Smooth muscle cell of the pulmonary artery (primary cell): ENCODE measurements at places on chromosomes 7 and 10. TPM values are rescaled to one million over a fixed set of nuclear protein-coding genes. Genes with fewer than 3 reads are reported as not detected.

Gene MSMB
- not detected in 2 replicates for total RNA-seq

Gene EBLN1
- not detected in 2 replicates for total RNA-seq

Gene WIPF3
- 0.07 TPM in 2 replicates for total RNA-seq

Gene TFPI2
- 59.6 and 154 TPM in 2 replicates for total RNA-seq

Gene OR2A7
- 0.07 and 0.40 TPM in 2 replicates for total RNA-seq

Gene PSAP
- 1,716 and 2,333 TPM in 2 replicates for total RNA-seq

Gene ACBD7
- 0.83 and 2.9 TPM in 2 replicates for total RNA-seq

Gene ACSM6
- total RNA-seq: not detected in 2 replicates

Gene CYP26C1
- total RNA-seq: 0.07 and 0.10 TPM in 2 replicates

Gene GNAI1
- total RNA-seq: 25.0 and 52.2 TPM in 2 replicates

Gene FXYD4
- not detected in 2 replicates for total RNA-seq

Gene FEZF1
- total RNA-seq: not detected in 2 replicates

Gene PNLIP
- total RNA-seq: not detected in 2 replicates

Gene MCM10
- total RNA-seq: 2.0 and 2.5 TPM in 2 replicates

Gene ZNF438
- 3.1 TPM in 2 replicates for total RNA-seq

Gene CPA2
- not detected in 2 replicates for total RNA-seq
